Fibroblast of skin of right biceps (primary cell): ENCODE measurements at places on chromosomes 5 and 9.

DNA sequence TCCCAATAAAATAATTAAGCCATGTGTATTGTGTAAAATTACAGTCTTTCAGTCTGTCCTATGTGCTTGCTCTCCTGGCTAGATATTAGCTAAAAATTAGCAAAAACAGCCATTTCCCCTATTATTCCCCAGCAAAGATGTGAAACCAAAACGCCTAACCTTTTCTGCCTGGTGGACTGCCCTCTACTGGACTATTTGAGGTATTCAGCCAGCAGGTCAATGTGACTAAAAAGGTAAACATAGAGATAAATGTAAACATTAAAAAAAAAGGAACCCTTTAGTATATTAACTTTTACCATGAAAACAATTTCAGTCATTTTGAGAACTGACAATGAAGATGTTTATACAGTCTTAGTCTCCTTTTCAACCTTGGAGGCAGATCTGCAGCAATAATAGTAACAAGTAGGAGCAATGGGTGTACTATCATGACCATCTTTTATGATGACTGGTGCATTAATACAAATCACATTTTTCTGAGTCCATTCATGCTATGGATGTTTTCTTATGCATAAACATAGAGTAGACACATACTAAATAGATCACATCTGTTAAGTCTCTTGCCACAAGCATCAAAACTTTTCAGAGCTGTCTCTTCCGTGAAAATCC, 10.1 kb downstream of the ATG12 start:
- DNase-seq, result peak; percentile 40

GRCh38 chr5:137234973-137235943, 263.9 kb downstream of the SPOCK1 start:
- no peak for DNase-seq

DNA sequence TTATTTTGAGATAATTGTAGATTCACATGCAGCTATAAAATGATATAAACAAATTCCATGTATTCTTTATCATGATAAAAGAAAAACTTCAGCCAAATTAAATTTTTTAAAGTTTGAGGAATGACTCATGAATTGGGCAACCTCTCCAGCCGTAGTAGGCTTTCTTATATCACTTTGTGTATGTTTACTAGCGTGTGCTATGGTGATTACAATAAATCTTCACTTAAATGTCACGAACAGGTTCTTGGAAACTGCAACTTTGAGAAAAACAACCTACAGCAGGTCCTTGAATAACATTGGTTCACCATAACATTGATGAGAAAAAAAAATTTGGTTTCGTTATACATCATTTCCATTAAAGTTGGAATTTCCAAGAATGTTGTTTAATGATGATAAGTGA, 730.9 kb upstream of the TYRP1 start:
- no peak for DNase-seq

DNA sequence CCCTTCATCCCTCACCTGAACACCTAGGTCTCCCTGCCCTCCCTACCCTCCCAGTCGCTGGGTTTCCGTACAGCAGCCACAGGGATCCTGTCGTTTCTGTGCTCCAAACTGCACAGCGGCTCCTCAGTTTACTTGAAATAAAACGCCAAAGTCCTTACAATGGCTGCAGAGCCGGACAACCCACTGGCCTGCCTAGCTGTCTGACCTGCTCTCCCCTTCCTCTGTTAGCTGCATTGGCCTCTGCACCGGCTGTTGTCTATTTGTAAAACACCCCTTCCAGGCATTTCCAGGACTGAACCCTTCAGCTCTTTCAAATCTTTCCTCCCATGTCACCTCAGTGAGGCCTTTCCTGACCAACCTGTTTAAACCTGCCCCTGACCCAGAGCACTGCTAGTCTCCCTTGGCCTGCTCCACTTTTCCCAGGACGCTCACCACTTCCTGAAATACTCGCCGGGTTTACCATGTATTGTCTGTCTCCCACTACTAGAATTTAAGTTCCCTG, 9.1 kb upstream of the MGAT1 start:
- DNase-seq, result no peak

- no peak for DNase-seq
Measured at GRCh38 chr5:165157219-165157618, 1651.8 kb downstream of the MAT2B start.

- DNase-seq, result peak; percentile 84
Measured at GRCh38 chr5:9454012-9454481, 91.8 kb downstream of the SEMA5A start.

- no peak for DNase-seq
Measured at GRCh38 chr9:134343637-134344036, 17.4 kb downstream of the RXRA start.

- DNase-seq, result no peak
Measured at GRCh38 chr5:95084757-95085156, 200.1 kb downstream of the MCTP1 start.

DNA sequence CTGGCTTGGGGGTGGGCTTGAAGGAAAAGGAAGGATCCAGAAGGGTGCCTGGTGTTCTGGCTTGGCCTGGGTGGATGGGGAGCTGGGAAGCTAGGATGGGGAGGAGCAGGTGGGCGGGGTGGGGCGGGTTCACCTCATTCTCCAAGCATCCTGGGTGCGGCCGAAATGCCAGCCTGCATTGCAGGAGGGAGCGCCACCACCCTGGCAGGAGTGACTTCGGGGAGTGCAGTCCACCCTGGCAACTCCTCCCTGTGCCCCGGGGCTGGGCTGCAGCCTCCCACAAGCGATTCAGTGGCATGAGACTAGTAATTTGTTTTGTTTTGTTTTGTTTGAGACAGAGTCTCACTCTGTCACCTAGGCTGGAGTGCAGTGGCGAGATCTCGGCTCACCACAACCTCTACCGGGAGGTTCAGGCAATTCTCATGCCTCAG, 5.5 kb downstream of the TTC16 start:
- no peak for DNase-seq

- DNase-seq, result peak; percentile 28
Measured at GRCh38 chr9:123749580-123750202, 180.2 kb downstream of the DENND1A start.

GRCh38 chr5:57718155-57718554, 235.5 kb upstream of the ACTBL2 start:
- DNase-seq, result no peak

DNA sequence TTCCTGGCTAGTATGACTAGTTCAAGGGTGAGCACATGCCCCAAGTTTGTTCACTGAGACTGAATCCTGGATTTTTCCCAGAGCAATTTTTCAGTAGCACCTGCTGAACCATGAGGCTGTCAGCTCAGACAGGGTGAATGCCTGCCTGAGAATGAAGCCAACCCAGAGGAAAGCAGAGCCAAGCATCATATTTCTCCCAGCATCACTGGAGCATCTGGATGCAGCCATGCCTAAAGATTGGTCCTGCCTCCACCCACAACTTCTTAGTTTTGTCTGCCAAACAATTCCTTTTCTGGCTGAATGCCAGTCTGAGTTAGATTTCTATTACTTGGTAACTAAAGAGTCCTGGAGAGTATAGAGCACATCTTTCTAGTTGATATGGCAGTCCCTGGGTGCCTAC, 343.6 kb downstream of the CSNK1G3 start:
- DNase-seq, result no peak

DNA sequence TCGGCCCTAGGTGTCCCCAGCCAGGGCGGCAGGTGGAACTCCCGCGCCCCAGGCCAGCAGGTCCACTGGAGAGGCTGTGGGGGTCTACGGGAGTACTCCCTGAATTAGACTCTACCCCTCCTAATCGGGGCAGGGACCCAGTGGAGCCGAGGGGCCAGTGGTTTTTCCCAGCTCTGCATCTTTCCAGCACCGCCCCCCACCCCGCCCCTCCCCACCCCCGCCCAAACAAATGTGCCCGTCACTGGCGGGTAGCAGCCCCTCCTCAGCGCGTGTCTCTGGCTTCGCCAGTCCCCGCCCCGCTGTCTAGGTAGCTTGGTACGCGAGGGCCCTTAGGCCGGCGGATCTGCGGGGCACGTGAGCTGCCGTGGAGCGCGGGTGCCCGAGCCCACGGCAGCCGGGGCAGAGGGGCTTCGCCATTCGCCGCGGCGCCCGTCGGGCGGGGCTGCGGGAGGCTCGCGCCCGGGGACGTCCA, 7.0 kb downstream of the UNC5A start:
- no peak for DNase-seq

DNA sequence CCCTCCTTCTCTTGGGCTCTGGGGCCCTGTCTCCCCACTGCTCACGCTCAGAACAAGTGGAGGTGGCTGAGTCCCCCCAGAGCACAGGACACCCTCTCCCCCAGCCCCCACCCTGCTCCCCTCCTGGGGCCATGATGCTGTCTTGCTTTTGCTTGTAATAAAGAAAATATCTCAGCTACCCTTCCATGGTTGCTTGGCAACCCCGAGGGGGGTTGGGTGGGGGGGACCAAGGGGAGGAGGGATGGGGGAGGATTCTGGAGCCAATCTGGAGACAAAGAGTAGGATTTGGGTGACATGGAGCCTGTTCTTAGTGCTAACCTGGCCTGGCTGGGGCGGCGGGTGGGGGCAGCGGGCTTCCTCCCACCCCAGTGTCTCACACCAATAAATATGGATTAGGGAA, 16.1 kb upstream of the CERCAM start:
- DNase-seq, result no peak

DNA sequence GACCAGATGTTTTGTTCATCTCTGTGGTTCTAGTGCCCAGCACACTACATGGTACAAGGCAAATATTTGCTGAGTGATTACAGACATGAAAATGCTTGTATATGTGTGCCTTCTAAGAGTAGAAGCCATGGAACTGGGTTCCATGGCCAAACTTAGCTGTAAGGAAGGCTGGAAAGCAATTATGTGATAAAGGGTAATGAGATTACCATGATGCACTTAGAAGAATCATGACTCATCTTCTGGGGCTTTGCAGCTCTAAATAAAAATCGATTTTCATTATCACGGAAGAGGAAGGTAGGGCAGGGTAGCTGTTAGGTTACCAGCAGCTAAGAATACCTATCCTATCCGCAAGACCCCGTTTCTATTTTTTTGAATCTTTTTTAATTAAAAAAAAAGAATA, 28.0 kb downstream of the RFK start:
- DNase-seq, result no peak

DNA sequence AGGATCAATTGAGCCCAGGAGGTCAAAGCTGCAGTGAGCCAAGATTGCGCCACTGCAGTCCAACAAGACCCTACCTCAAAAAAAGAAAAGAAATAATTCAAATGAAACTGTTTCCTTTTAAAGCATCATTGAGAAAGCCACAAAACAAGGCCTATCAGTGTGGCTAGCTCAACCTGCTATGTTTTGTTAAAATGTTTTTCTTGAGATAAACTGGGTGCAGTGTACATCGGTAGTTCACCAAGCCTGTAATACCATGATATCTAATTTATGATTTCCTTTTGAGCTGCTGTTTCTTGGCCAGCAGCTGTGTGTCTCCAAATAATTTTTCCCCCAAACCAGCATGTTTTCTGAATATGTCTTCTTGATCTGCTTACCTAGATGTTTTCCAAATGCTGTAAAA, 97.3 kb upstream of the GOLGA1 start:
- DNase-seq, result no peak

GRCh38 chr9:125660557-125660956, 46.5 kb downstream of the MAPKAP1 start:
- DNase-seq, result no peak

- DNase-seq, result no peak
Measured at GRCh38 chr9:132324425-132324824, 30.4 kb downstream of the SETX start.

DNA sequence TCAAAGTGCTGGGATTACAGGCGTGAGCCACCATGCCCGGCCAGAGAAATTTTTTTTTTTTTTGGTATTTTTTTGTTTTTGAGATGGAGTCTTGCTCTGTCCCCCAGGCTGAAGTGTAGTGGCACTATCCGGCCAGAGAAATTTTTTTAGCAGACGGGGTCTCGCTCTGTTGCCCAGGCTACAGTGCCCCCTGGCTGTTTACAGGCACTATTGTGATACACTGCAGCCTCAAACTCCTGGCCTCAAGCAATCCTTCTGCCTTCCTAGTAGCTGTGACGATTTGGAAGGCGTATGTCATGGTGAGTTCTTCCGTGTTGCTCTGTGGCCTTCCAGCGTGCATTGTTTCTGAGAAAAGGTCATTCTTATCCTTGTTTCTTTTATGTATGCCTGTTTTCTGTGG, 47.5 kb downstream of the CNOT6 start:
- no peak for DNase-seq
